Body of pancreas (tissue), 4 donors: ENCODE measurements at places on chromosomes 3 and 15. TPM values are rescaled to one million over a fixed set of nuclear protein-coding genes. Genes with fewer than 3 reads are reported as not detected.

The KIF15 gene
- total RNA-seq = not detected

The LNP1 gene
- total RNA-seq = 4.6 TPM

The CCDC54 gene
- total RNA-seq = not detected

The OR5K2 gene
- not detected for total RNA-seq

The HERC2 gene
- 76.5 TPM for total RNA-seq

The ANXA2 gene
- 341 TPM for total RNA-seq

The CFAP100 gene
- not detected for total RNA-seq

The FOXB1 gene
- not detected for total RNA-seq

The ALS2CL gene
- total RNA-seq = 30.3 TPM

The ECE2 gene
- total RNA-seq = 11.7 TPM

The GXYLT2 gene
- 5.6 TPM for total RNA-seq

The LRRC34 gene
- total RNA-seq = not detected

The POLG gene
- total RNA-seq = 67.2 TPM

The SLC25A20 gene
- 31.4 TPM for total RNA-seq

The EPB42 gene
- not detected for total RNA-seq

The ZMYND10 gene
- 2.3 TPM for total RNA-seq

The NR1I2 gene
- not detected for total RNA-seq

The ITGA11 gene
- 1.0 TPM for total RNA-seq

The KLF15 gene
- total RNA-seq = 37.4 TPM

The RETNLB gene
- not detected for total RNA-seq

The TRMT10C gene
- total RNA-seq = 9.9 TPM

The NOX5 gene
- not detected for total RNA-seq

The SCG5 gene
- 49.4 TPM for total RNA-seq

The RAF1 gene
- total RNA-seq = 52.1 TPM

The SLC25A38 gene
- 28.8 TPM for total RNA-seq

The ZDHHC23 gene
- 5.6 TPM for total RNA-seq

The MLF1 gene
- 8.3 TPM for total RNA-seq

The ZNF620 gene
- 6.9 TPM for total RNA-seq

The CLDN18 gene
- 2.0 TPM for total RNA-seq

The MTHFS gene
- total RNA-seq = 26.5 TPM

The ISG20 gene
- 2.9 TPM for total RNA-seq

The CHRD gene
- 50.4 TPM for total RNA-seq

The PPM1M gene
- total RNA-seq = 6.9 TPM

The KIF9 gene
- total RNA-seq = 5.6 TPM

The LRCH3 gene
- 29.0 TPM for total RNA-seq

The PEX11A gene
- total RNA-seq = 14.5 TPM

The SLC24A5 gene
- total RNA-seq = not detected

The GJD2 gene
- 4.0 TPM for total RNA-seq

The PCOLCE2 gene
- 1.6 TPM for total RNA-seq

The BNC1 gene
- total RNA-seq = 0.26 TPM

The IL17RE gene
- 10.9 TPM for total RNA-seq

The POLQ gene
- under 0.01 TPM for total RNA-seq

The GP9 gene
- not detected for total RNA-seq

The SHC4 gene
- total RNA-seq = not detected

The CHD2 gene
- total RNA-seq = 63.9 TPM

The ARPP19 gene
- total RNA-seq = 37.2 TPM
